Amniotic stem cell (primary cell): ENCODE measurements at places on chromosomes 1 and 21.

- no peak for DNase-seq
Observed at GRCh38 chr1:215830226-215830810, 263.2 kb downstream of the KCTD3 start.

- no peak for DNase-seq
Observed at GRCh38 chr1:33683913-33684312, 180.0 kb upstream of the HMGB4 start.

DNA sequence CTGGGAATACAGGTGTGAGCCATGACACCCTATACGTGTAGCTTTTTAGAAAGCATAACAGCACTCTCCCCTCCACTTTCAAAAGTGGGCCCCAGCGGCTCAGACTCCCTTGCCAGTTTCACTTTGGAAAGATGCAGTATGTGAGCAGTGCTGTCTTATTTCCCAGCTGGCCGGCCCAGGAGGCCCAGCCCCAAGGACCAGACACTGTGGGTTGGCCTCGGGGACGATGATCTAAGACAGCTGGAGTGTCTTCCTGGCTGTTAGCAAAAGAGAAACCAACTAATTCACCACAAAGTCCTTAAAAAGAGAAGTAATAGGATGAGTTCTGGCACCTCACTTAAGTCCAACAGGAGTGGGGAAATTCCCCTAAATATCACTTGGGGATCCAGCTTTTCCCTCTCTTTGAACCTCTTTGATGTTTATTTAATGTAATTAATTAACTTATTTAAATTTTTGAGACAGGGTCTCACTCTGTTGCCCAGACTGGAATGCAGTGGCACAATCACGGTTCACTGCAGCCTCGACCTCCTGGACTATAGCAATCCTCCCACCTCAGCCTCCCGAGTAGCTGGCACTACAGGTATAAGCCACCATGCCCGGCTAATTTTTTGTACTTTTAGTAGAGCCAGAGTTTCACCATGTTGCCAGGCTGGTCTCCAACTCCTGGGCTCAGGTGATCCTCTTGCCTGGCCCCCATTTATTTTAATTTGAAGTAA lies 17.6 kb upstream of the CLIC4 start:
- DNase-seq: peak; percentile 69

- DNase-seq: no peak
Observed at GRCh38 chr1:207831517-207832327, 79.2 kb downstream of the CD34 start.

- DNase-seq: no peak
Observed at GRCh38 chr1:222347627-222348026, 200.3 kb downstream of the HHIPL2 start.

DNA sequence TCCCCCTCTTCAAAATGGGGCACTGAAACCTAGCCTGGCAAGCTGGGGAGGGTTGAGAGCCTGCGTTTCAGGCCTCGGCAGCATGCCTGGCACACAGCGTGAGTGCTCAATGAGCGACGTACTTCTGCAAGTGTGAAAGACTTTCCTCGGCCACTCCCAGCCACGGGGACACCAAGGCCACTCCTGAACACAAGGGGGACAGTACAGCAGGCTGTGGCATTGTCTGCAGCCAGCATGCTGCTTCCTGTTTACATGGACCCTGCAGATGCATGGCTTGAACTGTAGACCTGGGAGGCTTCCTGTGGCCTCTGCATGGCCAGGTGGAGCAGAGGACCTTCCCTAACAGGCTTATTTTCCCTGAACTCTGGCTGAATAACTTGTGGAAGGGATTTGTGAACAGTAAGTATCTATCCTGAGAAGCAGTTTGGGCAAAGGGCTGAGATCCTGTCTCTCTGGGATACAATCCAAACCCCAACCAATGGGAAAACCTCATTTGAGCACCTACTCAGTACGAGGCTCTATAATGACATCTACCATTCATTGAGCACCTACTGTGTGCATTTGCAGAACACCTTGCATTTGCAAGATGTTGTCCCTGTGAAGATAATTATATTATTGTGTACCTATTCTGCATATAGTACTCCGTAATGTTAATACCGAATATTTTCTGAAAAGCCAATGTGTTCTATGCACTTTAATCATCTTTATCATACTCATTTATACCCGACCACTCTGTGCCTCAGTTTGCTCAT lies 9.9 kb upstream of the HSPG2 start:
- DNase-seq: no peak

- DNase-seq: no peak
Observed at GRCh38 chr21:25283720-25284119, 323.6 kb downstream of the MRPL39 start.
